ENCODE measurements at places on chromosomes 2 and 18.
A peak's percentile ranks its signal among the peaks of the same experiment; 100 is the strongest.

DNA sequence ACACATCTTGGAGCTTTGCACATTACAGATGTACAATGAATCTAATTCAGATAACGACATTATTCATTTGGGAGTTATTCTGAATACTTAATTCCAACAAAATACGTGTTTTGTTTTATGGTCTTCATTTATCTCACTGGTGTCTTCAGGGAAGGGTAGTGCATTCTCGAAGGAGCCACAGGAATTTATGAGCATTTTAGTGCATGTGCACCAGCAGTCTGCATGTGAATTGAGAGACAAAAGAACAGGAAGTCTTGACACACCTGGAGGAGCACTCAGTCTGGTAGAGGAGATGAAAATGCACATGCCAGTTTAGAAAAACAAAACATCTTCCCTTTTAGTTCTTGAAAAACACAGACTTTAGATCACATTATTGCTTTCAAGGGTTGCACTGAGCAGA is 228.7 kb downstream of the LRATD1 start:
- DNase-seq: no peak

DNA sequence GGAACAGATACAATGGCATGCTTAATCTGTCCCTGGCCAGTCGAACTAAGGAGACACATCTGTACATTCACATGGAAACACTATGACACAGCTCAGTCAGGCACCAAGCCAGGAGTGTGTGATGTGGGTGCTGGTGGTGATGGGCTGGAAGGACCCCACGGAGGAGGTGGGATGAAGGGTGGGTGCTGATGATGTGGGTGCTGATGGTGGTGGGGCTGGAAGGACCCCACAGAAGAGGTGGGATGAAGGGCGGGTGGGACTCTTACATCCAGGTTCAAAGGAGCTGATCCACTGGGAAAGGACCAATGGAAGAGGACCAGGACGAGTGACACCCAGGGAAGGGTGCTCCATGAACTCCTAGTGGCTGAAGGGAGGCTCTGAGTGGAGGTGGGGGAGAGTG is 34.8 kb upstream of the ACAA2 start:
- DNase-seq: no peak

GRCh38 chr18:69588301-69588700 is 187.6 kb downstream of the DOK6 start:
- no peak for DNase-seq

- DNase-seq: peak; percentile 89
Observed at GRCh38 chr18:48675352-48675761, 136.5 kb downstream of the CTIF start.

- DNase-seq: no peak
Observed at GRCh38 chr2:147236601-147237000, 608.2 kb upstream of the ACVR2A start.

DNA sequence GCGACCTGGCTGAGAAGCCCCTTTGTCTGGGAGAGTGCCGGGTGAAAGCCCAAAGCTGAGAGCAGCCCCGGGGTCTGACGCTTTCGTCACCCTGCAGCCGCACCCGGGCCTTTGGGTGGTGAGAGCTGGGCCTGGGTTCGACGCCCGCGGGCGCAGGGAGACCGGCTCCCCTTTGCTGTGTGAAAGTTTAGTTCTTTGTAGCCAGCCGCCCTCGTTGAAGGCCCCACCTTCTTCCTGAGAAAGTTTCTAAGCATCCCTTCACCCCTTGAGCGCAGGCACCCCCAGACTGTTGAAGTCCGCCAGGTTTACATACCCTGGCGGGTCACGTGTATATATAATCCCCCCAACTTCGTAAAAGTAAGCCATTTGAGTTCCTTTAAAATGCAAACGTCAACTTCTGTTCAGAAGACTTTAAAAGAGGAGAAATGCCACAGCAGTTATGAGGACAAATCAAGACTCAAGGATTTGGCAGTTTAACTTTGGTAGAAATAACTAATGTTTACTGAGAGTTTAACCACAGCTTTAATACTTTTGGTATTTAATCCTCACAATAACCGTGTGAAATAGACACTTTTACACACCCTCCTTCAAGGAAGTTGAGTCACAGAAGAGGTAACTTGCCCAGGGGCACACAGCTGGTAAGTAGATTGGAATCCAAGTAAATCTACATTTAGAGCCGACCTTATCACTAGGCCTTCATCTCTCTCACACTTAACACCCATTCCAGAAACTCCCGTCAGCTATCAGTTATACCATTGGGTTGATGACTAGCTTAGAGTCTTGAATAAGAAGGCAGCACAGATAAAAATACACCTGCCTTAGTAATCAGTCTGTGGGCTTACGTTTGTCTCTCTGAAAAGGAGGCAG is 1.1 kb upstream of the MBOAT2 start:
- DNase-seq: no peak
